ENCODE measurements at places on chromosomes 12 and 14. TPM values are rescaled to one million over a fixed set of nuclear protein-coding genes. Genes with fewer than 3 reads are reported as not detected.

DNA sequence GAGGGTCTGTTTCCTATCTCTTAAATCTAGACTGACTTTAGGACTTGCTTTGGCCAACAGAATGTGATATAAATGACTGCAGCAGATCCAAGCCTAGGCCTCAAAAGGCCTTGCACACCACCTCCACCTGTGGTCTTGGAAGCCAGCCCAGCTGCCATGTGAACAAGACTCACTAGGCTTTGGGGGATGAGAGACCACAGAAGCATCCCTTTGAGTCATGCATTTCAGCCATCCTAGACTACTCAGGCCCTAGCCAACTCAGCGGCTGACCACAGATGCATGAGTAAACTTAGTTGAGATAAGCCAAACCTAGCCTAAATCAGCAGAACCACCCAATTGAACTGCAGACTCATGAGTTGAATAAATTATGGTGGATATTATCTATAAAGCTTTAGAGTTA lies 87.7 kb downstream of the KCNH5 start:
- DNase-seq = no peak

DNA sequence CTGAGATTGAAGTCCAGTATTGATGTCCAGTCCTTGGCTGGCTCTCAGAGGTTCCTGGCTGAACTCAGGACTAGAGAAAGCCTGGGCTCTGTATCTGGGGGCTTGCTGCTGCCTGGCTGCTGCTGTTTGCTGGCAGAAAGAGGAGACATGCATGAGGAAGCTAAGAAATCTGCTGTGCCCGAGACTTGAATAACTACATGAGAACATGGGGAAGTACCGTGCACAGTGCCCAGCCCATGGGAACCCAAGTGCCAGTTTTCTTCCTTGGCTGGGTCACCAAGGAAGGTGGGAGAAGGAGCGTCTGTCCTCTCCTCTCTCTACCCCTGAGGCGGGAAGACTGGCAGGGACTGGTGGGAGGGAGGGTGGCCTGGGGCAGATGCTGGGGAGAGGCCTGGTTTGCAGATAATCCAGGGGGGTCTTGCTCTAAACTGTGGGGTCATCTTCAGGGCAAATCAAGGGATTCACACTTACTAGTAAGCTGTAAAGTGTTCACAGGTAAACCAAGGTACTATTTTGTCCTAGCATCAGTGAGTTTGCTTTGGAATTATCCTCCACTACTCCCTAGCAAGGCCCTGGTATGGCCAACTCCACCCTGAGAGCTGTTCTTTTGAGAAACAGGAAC lies 13.8 kb upstream of the ZFP36L1 start:
- DNase-seq = peak; percentile 48

- DNase-seq = no peak
These were observed 178.4 kb downstream of the KCNA5 start for GRCh38 chr12:5222011-5222461.

DNA sequence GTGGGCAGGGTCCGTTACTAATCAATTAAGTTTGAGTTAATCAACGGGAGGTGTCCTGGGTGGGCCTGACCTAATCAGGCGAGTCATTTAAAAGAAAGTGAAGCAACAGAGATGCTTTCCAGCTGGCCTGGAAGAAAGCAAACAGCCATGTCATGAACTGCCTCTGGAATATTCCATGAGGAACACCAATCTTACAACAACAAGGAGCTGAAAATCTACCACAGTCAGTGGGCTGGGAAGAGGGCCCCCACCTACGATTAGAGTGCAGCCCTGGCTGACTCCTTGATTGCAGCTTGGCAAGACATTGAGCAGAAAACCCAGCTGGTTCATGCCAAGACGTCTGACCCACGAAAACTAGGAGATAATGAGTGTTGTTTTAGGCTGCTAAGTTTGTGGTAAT lies 56.2 kb downstream of the SSPN start:
- no peak for DNase-seq

DNA sequence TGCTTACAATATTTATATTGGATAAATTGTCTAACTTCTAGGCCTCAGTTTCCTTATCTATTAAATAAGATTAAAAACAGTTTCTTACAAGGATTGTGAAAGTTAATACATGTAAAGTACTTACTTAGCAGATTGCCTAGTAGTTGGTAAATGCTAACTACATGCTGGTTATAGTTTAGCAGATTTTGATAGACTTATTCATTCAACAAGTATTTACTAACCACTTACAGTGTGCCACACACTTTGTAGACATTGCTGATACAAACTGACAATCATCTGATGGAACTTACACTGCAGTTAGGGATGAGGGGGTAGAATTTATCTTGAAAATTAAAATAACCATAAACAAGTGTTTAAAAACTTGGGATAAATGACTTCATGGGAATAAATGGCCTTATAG lies 50.4 kb downstream of the ARID2 start:
- DNase-seq = no peak

Gene AHNAK2
- 34.5 TPM for total RNA-seq

Measured in ureter (tissue), 1 donor.